ENCODE measurements at places on chromosomes 5 and 9.

DNA sequence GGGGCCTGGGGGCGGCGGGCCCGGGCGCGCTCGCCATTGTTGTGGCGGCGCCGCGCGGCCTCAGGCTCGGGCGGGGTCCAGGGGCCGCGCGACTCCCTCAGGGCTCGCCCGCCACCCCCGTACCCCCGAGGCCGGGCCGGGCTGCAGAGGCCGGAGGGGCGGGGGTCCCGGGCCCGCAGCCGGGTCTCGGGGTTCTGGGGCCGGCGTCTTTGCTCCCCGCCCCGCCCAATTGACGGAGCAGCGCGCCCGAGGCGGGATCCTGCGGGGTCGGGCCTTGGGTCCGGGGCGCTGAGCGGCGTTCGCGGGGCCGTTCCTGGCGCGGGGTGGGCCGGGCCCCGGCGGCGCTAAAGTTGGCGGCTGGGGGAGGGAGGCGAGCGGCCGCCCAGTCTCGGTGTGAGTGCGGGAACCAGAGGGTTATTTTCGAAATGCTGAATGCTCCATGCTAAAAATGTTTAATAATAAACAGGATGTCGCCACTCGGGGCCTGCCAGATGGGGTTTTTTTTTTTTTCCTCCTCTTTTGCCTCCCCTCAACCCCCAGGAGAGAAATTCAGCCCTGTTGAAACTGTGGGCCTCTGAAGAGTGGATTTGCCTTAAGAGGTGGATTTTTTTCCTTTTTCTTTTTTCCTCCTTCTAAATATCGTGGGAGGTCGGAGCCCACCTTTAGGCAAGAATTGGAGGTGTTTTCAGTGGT, 724 bp downstream of the PRRC2B start:
- no peak for DNase-seq

DNA sequence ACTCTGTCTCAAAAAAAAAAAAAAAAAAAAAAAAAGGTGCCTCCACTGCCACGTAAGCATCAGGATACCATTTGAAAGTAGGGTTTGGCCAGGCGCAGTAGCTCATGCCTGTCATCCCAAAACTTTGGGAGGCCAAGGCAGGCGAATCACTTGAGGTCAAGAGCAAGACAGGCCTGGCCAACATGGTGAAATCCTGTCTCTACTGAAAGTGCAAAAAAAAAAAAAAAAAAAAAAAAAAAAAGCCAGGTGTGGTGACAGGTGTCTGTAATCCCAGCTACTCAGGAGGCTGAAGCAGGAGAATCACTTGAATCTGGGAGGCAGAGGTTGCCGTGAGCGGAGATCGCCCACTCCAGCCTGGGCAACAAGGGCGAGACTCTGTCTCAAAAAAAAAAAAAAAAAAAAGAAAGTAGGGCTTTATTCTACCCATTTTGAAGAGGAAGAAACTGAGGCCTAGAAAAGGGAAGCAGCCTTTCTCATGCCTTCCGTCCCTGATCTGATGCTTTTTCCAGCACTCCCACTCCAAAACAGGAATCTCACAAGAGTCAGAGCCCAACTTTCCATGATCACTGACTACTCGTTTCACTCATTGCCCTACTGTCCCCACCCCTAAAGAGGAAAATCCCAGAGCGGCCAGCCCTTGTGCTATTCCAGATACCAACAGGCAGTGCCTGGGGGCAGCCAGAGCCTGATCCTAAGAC, 16.3 kb upstream of the CCIN start:
- no peak for DNase-seq

DNA sequence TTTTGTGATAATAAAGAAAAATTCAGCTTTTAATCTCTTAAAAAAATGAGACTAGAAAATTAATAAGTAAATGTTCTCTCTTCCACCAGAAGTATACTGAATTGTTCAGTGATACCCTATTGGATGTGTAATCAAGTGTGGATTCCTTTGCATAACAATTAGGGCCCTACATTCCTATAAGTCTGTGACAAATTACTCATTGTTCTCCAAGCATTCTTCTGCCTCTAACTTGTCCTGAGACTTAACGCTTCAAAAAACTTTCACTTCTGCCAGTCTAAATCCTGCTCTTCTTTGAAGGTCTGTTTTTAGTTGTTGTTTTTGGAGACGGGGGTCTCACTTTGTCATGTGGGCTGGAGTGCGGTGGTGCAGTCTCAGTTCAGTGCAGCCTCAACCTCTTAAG, 9.2 kb upstream of the DDX46 start:
- no peak for DNase-seq

- no peak for DNase-seq
Measured at GRCh38 chr5:89216606-89217005, 333.6 kb upstream of the MEF2C start.

DNA sequence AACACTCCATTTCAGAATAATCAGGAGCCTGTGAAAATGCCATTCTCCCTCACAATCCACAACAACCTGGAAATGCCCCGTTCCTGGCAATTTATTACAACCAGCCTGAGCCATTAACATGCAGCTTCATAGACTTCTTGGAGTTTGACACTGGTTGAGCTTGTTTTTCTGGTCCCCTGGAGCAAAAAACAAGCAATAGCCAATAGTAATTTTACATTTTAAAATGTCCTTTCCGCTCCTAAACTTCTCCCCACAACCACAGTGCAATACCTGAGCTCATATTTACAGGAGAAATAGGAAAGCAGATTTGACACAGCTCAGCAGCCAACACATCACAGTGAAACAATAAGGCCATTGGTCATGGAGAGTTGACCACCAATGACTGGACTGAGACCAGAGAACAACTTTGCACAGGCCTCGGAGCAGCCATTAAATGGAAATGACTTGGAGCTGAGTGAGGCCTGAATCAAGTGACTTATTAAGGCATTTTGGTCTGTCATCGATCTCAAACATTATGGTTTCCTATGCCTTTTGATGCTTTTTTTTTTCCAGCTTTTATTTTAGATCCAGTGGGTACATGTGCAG, 73.0 kb downstream of the ENC1 start:
- DNase-seq: no peak

- DNase-seq: no peak
Measured at GRCh38 chr9:89883401-89884341, 278.9 kb downstream of the GADD45G start.

DNA sequence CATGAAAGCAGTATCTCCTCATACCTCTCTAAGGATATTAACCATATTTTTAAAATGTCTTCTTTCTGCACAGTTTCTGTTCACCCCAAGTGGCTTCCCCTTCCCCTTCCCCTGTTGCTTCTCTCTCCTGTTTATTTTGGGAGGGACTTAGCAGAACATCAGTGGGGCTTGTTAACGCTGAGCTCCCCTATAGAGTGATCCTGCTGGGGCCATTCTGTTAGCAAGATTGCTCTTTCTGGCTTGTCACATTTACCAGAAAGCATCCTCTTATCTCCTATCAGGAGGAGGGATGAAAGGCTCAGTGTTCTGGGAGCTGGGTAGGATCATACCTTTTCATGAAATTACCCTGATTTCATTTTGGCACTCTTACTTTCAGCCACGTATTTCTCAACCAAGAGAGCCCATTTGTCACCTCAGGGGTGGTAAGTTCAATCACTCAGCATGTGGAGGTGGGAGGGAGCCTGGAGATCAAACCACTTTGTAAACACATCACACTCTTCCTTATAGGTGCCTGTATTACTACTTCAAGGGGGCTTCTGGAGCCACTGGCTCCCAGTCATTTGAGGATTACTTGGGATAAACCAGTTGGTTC, 16.7 kb downstream of the NXNL2 start:
- DNase-seq: no peak

DNA sequence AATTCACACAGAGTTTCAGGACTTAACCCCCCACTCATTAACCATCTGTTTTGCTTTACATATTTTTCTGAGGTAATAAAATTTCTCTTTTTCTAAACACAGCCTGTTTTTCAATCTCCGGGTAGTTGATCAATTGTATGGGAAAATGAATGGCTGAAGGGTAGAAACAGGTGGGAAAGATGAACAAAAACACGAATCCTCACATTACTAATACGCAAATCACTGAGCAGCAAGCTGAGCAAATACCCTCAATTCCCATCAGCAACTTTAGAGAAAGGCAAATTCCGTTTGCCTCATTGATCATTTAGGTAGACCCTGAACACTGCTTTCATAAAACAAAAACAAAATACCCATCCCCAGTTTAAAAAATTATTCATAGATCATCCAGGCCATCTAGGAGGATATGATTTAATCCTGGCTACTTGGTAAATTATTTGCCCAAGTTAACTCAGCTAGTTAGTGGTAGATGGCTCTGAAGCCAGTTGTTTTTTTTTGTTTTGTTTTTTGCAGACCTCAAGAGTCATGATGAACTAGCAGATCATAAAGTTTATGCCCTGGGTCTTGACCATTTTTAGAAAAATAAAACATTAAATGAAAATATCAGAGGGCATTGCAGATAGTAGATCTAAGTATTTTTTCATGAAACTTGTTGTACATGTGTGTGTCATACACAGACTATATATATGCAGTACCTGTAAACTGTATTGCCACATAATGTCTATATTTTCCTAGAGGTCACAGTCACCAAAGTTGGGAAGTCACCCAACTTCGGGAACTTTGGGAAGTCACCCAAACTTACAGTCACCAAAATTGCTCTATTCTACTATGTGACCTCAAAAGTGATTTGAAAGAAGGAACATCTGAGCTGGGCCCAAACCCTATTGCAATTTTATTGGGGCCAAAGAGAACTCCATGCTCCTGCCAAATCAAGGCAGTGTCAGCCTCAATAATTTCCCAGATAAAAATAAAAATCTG, 1.6 kb upstream of the CD274 start:
- DNase-seq: no peak

GRCh38 chr9:135579356-135579755, 17.8 kb downstream of the PAEP start:
- DNase-seq: no peak

DNA sequence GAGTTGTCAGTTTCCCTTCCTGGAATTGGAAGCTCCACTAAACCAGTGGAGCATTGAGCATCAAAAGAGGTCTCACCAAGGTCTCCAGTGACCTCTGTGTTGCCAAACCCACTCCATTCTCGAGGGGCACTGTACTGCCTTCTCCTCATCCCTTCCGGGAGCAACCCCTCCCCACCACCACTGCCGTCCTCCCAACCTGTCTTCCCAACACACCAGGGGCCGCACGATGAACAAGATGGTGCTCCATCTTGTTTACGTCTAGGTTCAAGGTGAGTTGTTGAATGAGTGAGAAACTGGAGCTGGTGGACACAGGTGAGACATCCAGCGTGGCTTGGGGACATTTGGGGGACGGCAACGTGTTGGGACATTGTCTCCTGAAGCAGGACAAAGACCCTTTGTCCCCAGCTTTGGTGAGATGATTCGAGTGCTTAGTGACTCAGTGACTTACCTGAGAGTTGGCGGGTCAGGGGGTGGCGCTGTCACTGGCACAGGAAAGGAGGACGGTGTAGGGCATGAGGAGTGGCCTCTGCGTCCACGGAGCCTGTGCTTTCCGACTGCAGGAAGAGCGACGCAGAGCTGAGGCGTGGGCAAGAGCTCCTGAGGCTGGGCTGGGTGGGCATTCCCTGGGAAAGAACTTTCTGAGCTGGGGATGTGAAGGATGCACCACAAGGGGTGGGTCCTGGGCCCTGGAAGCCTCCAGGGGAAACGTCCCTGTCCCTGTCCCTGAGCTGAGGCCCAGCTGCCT, 44.8 kb upstream of the RNU6ATAC start:
- DNase-seq: no peak

DNA sequence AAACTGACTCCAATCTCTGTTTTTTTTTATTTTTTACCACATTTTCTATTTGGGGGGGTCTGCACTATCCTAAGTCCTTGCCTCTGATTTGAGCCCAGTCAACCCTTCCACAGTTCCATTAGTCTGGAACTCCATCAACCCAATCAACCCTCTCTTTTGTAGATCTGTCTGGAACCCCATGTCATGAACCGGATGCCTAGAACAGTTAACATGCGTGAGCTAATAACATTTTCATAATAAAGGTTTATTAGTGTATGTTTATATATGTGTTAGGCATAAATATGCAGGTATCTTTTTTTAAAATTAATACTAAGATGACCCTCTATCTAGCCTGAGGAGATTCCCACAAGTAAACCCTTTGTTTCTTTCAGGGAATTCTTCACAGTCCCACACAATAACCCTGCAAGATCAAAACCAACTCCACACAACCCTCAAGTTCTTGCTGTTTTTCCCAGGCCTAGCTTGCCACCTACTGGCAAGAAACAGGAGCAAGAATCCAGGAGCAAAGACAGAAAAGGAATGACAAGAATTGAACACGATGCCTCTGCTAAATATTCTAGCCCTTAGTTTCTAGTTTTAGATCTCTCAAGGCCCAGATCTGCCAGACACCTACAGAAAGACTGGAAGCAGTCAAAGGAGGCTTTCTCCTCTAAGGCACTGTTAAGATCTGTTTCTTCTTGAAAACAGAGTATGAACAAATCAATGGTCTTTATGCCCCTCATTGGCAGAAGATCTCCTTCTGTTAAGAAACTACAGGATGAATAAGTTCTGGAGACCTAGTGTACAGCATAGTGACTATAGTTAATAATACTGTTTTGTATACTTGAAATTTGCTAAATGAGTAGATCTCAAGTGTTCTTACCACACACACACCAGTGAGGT, 100.4 kb downstream of the TRIM36 start:
- no peak for DNase-seq

DNA sequence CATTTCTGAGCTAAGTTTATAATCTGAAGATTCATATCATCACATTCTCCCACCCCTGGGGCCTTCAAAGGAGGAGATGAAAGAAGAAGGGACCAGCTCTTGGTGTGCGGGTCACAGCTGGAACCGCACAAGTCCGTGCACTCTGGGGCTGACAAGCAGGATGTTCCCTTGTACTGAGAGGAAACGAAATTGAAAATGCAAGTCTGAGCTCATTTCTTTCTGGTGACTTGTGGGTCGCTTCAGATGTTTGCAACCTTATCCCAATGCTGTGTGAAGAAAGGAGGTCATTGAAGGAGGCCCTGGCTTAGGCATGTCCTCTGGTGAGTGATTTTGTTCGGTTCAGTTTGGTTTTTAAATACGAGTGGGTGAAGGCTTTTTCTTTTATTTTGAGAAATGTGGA, 59.6 kb downstream of the C9orf152 start:
- peak; percentile 84 for DNase-seq

- no peak for DNase-seq
Measured at GRCh38 chr5:68798877-68799843, 294.7 kb upstream of the SLC30A5 start.

GRCh38 chr9:133687856-133688761, 50.0 kb downstream of the SARDH start:
- no peak for DNase-seq

DNA sequence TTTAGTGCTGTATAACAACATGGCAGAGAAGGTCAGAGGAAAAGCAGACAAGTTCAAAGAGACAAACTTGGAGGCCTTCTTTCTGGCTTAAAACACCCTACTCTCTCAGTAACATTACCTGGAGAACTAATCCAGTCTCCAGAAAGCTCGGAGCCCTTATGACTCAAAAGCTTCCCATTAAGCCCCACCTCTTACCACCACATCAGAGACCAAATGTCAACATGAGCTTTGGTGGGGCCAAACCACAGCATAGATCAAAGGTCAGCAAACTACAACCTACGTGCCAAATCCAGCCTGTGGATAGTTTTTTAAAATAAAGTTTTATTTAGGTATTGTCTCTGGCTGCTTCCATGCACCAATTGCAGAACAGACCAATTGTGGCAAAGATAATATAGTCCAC, 589.9 kb downstream of the DNAH5 start:
- DNase-seq: no peak
